ENCODE measurements at places on chromosomes 12 and 14.

- DNase-seq: no peak
Observed at GRCh38 chr12:25598956-25599355, 45.9 kb upstream of the LMNTD1 start.

DNA sequence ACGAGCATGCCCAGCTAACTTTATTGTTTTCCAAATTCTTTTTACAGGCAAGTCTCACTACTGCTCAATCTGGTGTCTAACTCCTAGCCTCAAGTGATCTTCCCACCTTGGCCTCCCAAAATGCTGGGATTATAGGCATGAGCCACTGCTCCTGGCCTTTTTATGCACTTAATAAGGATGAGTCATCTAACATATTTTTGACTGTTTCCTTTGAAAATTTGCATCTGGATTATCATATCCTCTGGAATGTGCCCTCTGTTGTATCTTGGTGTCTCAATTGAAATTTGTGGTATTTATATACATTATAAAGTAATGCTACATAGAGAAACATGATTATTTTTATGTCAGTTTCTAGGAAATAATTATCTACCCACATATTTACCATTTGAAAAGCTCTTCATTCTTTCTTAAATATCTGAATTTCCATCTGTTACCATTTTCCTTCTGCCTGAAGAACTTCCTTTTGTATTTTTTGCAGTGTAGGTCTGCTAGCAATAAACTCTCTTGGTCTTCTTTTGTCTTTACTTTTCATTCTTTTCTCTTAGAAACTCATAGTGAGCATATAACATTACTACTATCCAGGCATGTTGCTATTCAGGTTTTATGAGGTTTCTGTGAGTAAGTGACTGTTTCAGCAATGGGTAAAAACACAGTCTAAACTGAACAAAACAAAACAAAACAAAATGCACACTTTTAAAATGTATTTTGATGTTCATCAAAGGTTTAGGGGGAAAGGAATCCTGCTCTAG is 52.8 kb upstream of the CNOT2 start:
- no peak for DNase-seq

DNA sequence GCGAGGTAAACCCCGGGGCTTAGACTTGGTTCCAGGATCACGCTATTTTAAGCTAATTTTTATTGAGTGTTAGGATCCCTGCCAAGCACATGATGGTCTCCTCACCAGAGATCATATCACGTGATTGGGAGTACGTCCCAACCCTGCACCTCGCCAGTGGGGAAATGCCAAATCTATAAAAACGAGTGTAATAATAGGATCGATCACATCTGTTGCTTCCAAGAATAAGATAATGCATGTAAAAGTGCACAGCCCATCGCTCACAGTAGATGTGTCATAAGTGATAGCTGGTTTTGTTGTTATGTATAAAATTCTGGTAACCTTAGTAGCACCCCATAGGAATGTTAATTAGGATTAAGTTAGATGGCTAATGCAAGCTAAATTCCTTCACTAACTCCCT is 581.0 kb upstream of the TMEM132C start:
- DNase-seq: no peak

- DNase-seq: no peak
Observed at GRCh38 chr12:3015356-3015755, 56.2 kb downstream of the TEAD4 start.

GRCh38 chr12:93126069-93126474 is 197.0 kb upstream of the EEA1 start:
- DNase-seq: no peak

- DNase-seq: no peak
Observed at GRCh38 chr12:89101440-89101839, 250.9 kb downstream of the DUSP6 start.

- DNase-seq: no peak
Observed at GRCh38 chr12:51848841-51849735, 570 bp upstream of the FIGNL2 start.

Data from SW 1271 (cell line).